ENCODE measurements at places on chromosomes 6 and 20. TPM values are rescaled to one million over a fixed set of nuclear protein-coding genes. Genes with fewer than 3 reads are reported as not detected.
A peak's percentile ranks its signal among the peaks of the same experiment; 100 is the strongest.

DNA sequence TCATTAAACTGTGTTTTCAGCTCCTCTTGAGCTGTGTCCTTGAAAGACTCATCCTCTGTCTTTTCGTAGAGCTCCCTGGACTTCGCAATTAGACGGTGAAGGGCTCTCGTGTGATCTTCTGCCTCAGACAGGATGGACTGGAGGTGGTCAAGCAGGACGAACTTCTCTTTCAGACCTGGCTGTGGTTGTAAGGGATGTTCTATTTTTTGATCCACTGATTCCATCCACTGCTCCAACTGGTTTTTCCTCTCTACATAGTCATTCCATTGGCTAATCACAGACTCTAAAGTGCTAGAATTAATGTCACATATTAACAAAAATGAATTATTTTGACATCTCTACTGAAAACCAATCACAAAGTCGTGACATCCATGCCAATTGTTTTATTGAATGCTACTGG lies 250.1 kb downstream of the SYNE1 start:
- no peaks in the 10 kb centered on the region for H3K27me3 ChIP-seq
- no peaks in the 10 kb centered on the region for H3K36me3 ChIP-seq
- H3K4me1 ChIP-seq: peaks cover under 1% of the 10 kb centered on the region
- DNase-seq: no peak
- no peak overlapping the region for H3K27ac ChIP-seq

GRCh38 chr6:10411971-10412460 lies 2.9 kb downstream of the TFAP2A start:
- peak overlapping the region; percentile 43 for H3K4me3 ChIP-seq
- peaks cover 7% of the 10 kb centered on the region for H3K27me3 ChIP-seq
- peaks cover 9% of the 10 kb centered on the region for H3K4me1 ChIP-seq
- no peak for DNase-seq
- H3K27ac ChIP-seq: no peak overlapping the region

DNA sequence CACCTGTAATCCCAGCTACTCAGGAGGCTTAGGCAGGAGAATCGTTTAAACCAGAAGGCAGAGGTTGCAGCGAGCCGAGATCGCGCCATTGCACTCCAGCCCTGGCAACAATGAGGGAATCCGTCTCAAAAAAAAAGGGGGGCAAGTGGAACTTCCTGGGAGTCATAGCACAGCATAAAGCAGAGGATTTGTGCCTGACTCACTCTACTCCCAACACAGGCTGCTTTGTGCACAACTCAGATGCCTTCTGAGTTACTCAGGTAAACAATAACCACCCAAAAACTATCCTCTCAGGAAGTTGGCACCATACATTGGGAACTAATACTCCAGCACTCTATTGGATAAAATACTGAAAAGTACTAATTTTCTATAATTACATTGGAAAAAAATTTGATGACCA lies 2.5 kb upstream of the TMEM244 start:
- H3K27me3 ChIP-seq: no peaks in the 10 kb centered on the region
- no peak for DNase-seq
- no peak overlapping the region for H3K4me3 ChIP-seq
- H3K36me3 ChIP-seq: no peaks in the 10 kb centered on the region
- no peak overlapping the region for H3K27ac ChIP-seq
- H3K4me1 ChIP-seq: no peaks in the 10 kb centered on the region

DNA sequence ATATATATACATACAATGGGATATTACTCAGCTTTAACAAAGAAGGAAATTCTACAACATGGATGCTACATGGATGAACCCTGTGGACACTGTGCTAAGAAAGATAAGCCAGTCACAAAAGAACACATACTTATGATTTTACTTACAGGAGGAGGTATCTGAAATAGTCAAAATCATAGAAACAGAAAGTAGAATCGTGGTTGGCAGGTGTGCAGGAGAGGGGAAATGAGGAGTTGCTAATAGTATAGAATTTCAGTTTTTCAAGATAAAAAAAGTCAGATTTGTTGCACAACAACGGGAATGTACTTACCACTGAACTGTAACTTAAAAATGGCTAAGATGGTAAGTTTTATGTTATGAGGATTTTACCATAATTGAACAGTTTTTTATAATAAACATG lies 706.3 kb downstream of the TFAP2A start:
- H3K4me3 ChIP-seq: no peak overlapping the region
- H3K27ac ChIP-seq: no peak overlapping the region
- no peaks in the 10 kb centered on the region for H3K4me1 ChIP-seq
- no peaks in the 10 kb centered on the region for H3K27me3 ChIP-seq
- no peak for DNase-seq

DNA sequence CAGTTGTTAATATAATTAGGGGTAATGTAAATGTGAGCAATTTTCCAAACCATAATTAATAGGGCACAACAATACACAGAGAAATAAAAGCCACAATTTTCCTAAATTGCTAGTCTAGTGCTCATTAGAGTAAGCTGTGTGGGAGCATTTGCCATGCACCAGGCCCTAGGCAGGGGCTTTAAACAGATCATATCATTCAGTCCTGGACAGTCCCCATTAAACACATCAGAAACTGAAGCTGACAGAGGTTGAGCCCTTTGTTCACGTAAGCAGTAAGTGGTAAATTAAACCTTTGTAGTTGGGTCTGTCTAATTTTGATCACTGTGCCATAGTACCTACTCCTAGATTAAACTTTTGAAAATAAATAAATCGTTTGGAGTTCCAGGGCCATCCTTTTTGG lies 931.1 kb downstream of the C6orf118 start:
- no peaks in the 10 kb centered on the region for H3K27me3 ChIP-seq
- DNase-seq: no peak
- no peaks in the 10 kb centered on the region for H3K4me1 ChIP-seq
- no peaks in the 10 kb centered on the region for H3K36me3 ChIP-seq

- H3K27ac ChIP-seq: no peak overlapping the region
- DNase-seq: no peak
- no peaks in the 10 kb centered on the region for H3K4me1 ChIP-seq
- no peak overlapping the region for H3K4me3 ChIP-seq
- no peaks in the 10 kb centered on the region for H3K27me3 ChIP-seq
These were observed 24.6 kb upstream of the BMP6 start for GRCh38 chr6:7701212-7701834.

Gene IBTK
- total RNA-seq: 22.7 TPM

Gene LCA5
- 4.0 TPM for total RNA-seq

Gene MYL9
- total RNA-seq: 9.9 TPM

Gene BHLHE23
- not detected for total RNA-seq
